ENCODE measurements at places on chromosomes 5 and 9.

- DNase-seq = no peak
Measured at GRCh38 chr9:99666571-99666970, 155.1 kb upstream of the NR4A3 start.

- DNase-seq = no peak
Measured at GRCh38 chr5:91367344-91367743, 15.8 kb downstream of the ARRDC3 start.

DNA sequence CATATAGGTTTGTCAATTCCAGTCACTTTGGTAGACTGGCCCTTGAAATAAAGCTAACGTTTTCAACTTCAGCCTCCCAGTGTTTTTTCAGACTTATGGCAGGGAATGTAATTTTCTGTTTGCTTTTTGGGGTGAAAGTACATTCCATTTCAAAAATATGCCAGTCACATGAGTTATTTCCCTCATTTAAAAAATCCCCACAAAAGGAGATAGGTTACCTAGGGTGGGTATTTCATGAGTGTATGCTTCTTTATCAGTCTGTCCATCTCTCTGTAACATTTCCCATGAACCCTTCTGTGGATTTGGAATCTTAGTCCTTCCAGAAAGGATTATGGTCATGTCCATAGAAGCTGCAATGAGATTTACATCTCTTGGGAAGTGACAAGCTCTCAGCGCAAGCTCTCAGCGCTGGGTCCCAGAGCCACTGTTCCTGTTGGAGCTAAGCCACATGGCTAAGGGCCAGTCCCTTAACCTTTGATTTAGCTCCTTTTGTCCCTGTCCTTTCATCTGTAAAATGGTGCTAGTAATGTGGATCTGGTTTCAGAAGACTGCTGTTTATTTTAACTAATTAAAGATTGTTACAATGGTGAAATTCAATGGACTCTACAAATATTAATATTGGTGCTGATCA, 294.9 kb downstream of the NR3C1 start:
- DNase-seq = no peak

GRCh38 chr9:96258967-96259366, 43.0 kb downstream of the HSD17B3 start:
- no peak for DNase-seq

GRCh38 chr5:32098890-32099310, 75.2 kb downstream of the GOLPH3 start:
- no peak for DNase-seq

DNA sequence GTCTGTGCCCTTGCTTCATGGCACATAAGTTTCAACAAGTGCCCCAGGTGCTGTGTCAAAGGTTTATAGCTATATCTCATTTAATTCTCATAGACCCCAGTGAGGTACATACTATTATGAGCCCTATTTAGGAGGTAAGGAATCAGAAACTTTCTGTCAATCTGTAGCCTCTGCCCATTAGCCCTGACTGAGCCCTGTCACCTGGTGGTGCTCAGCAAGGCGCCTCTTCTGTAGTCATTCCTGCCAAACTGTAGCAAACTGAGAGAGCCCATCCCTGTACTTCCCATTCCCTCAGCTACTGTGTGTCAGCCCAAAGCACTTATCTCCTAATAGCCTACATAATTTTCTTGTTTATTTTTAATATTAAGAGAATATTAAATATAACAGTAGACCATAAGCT, 46.5 kb upstream of the FOXI1 start:
- no peak for DNase-seq

DNA sequence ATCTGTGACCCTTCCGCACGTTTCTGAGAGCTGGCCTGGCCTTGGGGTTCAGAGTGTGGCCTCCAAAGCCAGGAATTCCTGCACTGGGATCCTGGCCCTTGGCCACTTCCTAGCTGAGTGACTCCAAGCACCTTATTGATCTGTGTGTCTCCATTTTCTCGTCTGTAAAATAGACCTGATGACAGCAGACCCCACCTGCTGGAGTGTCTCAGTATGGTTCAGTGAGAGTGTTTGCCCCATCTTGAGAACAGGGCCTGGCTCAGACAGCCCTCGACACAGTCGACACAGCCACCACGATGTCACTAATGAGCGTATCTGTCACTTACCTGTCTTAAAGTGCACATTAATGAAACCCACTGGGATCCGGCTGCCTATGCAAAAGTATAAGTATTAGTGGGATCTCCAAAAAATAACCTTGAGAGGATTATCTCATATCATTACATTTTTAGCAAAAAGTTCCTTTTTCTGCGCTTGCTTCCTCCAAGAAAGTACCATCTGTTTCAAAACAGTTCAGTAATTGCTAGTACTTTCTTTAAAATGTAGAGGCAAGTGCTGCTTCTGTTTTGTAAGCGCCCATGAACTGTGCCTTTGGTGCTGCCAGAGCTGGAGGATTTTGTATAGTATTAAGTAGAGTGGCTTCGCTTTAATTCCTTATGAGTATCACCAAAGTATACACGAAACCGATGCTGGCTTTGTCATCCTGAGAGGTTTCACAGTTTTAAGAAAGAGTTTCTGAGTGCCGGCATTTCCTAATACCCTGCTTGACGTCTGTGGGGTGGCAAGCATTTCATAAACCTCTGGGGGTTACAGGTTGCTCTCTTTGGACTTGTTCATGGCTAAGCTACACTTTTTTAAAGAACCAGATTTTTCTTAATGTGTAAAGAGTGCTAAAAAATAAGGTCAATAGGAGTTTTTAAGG, 31.7 kb downstream of the UBE2QL1 start:
- no peak for DNase-seq

DNA sequence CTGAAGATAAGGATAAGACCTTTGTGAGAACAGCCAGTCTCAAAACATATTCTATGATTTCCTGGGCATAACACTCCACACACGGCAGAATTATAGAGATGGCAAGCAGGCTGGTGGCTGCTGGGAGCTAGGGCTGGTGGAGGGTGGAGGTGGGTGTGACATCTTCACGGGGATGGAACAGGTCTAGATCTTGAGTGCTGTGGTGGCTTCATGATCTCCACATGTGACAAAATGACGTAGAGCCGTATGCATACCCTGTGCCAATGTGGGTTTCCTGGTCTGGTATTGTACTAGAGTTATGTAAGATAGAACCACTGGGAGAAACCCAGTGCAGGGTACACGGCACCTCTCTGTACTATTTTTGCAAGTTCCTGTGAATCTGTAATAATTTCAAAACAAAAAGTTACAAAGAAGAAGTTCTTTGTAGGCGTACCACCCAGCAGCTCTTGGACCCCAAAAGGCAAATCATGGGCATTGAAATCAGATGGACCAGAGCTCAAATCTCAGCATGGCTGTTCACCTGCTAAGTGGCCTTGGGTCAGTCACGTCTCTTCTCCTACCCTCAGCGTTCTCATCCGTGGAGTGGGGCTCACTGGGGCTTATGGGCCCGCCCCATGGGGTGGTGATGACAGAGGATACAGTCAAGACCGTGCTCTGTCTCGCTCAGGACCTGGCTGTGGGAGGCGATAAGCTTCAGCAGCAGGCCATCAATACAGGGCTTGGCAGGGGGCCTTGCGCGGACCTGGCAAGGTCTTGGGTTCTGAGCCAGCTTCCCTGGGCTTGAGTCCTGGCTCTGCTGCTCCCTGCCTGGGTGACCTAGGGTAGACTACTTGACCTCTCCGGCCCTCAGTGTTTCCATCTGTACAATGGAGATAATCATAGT, 74.7 kb upstream of the UNC5A start:
- DNase-seq = no peak

GRCh38 chr5:72251386-72251785, 68.7 kb downstream of the MRPS27 start:
- DNase-seq = no peak

GRCh38 chr5:115718927-115719326, 93.1 kb upstream of the TMED7 start:
- DNase-seq = no peak

All from activated naive CD4-positive, alpha-beta T cell (primary cell).